ENCODE measurements at places on chromosomes 12 and 14.

- peak; percentile 88 for DNase-seq
Measured at GRCh38 chr14:22837750-22838538, 1.6 kb downstream of the MMP14 start.

DNA sequence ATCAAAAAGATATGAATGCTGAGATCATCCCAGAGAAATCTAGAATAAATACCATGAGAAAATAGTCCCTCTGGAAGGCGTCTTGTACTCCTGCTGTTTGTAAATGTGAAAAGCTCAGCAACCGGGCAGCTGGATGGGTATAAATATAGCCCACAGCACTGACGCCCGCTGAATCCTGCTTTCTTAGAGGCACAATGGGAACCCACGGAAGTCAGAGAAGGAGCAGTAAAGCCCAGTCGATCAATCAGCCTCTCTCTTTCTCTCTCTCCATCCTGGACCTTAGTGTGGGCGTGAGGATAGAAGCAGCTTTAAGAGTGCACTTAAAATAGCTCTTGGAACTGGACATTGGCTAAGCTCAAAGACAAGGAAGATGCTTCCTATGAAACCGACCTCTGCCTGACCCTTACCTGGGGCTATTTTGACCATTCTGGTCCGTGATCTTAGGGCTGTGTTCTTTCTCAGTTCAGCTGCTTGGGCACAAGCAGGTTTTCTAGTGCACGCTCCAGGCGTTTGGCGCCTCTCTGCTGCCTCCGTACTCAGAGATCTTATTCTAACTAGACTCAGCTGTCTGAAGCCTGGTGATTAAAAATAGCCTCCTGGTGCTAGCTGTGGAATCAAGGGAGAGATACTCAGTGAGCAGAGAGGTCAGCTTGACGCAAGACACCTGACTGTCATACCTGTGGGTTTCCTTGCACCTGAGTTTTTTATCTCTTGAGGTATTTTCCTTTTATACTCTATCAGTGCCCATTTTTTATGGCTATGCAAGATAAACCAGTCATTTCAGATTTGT is 144.6 kb downstream of the ETV6 start:
- DNase-seq = no peak

GRCh38 chr12:31585271-31585670 is 5.7 kb downstream of the DENND5B start:
- no peak for DNase-seq

GRCh38 chr14:68018598-68018997 is 199.0 kb downstream of the RAD51B start:
- DNase-seq = no peak

GRCh38 chr12:87157791-87158190 is 871.4 kb downstream of the C12orf50 start:
- DNase-seq = no peak

DNA sequence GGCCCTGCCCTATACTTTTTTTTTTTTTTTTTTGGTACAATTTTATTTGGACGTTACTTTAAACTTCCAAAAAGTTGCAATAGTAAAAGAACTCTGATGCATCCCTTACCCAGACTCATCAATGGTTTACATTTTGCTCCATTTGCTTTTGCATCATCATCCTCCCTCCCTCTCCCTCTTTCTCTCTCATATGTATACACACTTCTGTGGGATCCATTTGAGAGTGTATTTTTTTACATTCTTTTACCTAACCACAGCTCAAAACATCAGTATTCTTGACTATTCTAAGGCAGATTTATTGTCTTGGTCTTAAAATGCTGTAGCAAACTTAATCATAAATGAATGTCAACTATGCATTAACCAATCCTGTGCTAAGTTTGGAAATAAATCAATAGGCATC is 111.6 kb downstream of the PRICKLE1 start:
- no peak for DNase-seq

- no peak for DNase-seq
Measured at GRCh38 chr12:1044199-1044598, 53.2 kb downstream of the ERC1 start.

- no peak for DNase-seq
Measured at GRCh38 chr12:90343966-90344365, 611.0 kb downstream of the CCER1 start.

GRCh38 chr14:21525962-21526671 is at the start of gene SALL2:
Gene SALL2, minus strand, starts transcription at chr14:21526346. Its CDS starts 219 bp downstream, at chr14:21526127.
- peak; percentile 76 for DNase-seq

- DNase-seq = no peak
Measured at GRCh38 chr14:26870096-26870495, 272.3 kb upstream of the NOVA1 start.

- DNase-seq = no peak
Measured at GRCh38 chr14:35509846-35510245, 24.1 kb upstream of the INSM2 start.

- DNase-seq = no peak
Measured at GRCh38 chr12:32379213-32379612, 20.1 kb upstream of the FGD4 start.

GRCh38 chr12:6373022-6373787 is 2.2 kb downstream of the SCNN1A start:
- no peak for DNase-seq

GRCh38 chr14:35944847-35945246 is 118.7 kb downstream of the BRMS1L start:
- DNase-seq = no peak

- DNase-seq = peak; percentile 92
Measured at GRCh38 chr12:4030929-4031702, 157.9 kb upstream of the PARP11 start.

- DNase-seq = no peak
Measured at GRCh38 chr12:13436182-13436581, 239.7 kb downstream of the EMP1 start.

DNA sequence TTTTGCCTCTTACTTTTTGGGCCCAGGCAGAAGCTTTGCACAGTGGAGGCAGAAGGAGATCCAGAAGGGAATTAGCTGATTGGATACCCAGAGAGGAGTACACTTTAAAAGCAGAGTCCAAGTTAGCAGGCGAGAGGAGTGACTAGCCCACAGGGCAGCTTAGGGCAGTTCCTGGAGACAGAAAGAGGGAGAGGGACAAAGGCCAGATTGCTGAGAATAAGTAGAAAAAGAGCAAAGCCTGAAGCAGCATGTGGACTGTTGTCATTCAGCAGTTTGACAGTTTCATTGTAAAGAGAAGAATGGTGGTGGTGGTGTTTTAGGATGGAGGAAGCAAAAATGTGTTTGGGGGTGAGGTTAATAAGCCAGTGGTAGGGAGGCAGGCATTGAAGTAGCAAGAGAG is 95.1 kb downstream of the PELI2 start:
- DNase-seq = no peak

GRCh38 chr12:52206304-52207040 is 14.7 kb upstream of the KRT80 start:
- no peak for DNase-seq

- no peak for DNase-seq
Measured at GRCh38 chr12:48765753-48766162, 23.1 kb downstream of the ADCY6 start.

DNA sequence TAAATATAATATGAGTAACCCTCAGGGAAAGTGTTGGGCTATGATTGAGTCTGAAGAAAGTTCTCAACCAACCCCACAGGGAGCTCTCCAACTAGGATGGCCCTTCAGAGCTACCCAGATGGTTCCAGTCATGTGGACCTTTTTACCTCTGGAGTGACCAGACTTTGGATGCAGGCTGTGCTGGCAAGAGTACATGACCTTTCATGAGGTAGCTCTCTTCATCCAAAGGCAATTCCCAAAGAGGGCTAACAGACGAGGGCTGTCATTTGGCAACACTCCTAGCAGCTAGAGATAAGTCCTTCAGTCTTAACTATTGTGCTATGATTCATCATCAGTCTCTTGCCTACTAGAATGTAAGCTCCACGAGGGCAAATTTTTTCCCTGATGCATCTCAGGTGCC is 75.4 kb downstream of the DUSP6 start:
- no peak for DNase-seq

DNA sequence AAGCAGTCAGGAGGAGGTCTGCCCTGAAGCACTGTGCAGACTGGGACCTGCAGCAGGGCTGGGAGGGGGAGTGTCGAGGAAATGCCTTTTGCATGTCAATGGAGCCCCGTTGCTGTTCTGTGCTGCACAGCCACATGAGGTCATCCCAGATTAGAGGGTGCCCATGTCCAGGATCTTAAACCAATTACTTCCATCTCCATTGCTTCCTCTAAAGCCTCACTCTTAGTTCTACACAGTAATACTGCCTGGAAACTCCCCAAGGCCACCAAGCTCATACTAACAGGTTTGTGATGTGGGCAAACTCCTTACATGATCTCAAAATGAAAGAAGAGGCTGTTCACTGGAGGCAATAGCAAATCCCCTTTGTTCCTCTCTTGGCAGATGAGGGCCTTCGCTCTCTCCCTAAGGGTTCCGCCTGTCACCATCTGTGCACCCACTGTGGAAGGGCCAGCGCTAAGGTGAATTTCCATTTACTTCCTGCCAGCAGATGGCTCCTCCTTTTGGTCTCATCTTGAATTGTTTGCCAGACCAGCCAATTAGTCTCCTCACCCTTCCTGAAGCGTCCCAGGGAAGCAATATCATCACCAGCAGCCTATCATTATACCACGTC is 35.4 kb upstream of the LTA4H start:
- no peak for DNase-seq

- DNase-seq = no peak
Measured at GRCh38 chr12:56804169-56804568, 41.0 kb downstream of the HSD17B6 start.

DNA sequence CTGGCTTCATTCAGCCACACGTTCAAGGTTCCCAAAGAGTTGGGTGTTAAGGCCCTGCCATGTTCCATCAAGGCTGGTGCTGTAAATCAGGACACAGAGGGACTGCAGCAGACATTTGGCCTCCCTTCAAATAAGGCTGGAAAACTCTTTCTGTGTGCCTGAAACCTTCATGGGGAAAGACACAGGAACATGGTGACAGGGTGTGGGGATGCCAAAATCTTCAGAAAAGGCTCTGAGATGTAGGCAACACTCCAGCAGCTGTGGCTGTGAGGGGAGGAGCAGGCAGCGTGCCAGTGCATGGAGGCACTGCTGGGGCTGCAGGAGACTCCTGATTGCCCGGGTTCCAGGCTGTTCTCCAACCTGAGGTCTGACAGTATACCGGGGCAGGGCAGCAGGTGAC is 15.0 kb downstream of the POMT2 start:
- no peak for DNase-seq

GRCh38 chr12:44708218-44708617 is 167.9 kb downstream of the NELL2 start:
- DNase-seq = no peak

GRCh38 chr14:68677476-68677875 is 115.4 kb downstream of the ZFP36L1 start:
- no peak for DNase-seq

- no peak for DNase-seq
Measured at GRCh38 chr12:7125632-7126227, 3.0 kb downstream of the RBP5 start.

DNA sequence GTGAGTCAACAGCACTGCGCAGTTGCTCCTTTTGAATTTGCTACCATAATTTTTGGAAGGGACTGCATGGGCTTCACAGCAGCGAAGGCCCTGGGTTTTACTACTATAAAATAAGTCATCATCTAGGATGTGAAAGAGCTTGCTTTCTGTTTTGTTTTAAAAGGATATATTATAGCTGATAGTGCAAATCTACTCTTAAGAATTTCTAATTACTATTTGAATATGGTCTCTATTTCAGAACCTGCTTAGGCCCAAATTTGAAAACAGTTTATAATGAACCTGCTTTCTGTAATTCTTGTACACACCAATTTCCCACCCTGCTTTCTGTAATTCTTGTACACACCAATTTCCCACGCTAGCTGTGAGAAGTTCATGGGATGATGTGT is 73.0 kb downstream of the SRGAP1 start:
- DNase-seq = no peak

DNA sequence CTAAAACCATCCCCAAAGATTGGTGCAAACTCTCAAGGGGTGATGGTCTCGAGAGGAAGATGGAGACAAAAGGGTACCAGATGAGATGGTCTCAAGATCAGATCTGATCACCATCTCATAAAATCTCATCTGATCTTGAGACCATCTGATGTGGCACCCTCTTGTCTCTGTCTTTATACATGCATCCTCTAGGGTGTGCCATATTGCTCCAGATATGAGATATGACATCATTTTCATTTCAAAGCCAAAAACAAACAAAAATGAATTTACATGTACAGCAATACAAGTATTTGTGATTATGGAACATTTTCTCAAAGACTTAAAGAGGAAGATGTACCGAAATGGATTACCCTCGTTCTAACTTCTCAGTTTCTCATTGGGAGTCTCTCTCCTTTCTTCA is 787.2 kb downstream of the GALC start:
- no peak for DNase-seq

DNA sequence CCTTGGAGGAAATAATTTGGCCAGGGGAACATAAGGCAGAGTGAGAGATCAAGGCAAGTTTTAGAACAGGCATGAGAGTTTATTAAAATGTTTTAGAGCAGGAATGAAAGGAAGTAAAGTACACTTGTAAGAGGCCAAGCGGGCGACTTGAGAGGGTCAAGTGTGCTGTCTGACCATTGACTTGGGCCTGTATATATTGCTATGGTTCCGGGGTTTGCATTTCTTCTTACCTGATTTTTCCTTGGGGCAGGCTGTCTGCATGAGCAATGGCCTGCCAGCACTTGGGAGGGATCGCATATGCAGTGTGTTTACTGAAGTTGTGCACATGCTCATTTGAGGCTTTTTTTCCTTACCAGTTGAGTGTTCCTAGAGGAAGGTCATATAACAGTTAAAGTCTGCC is 214.8 kb downstream of the FUT8 start:
- DNase-seq = no peak

- peak; percentile 28 for DNase-seq
Measured at GRCh38 chr14:104244221-104245011, 106.0 kb downstream of the KIF26A start.

- no peak for DNase-seq
Measured at GRCh38 chr14:50106178-50106577, 10.2 kb downstream of the VCPKMT start.

DNA sequence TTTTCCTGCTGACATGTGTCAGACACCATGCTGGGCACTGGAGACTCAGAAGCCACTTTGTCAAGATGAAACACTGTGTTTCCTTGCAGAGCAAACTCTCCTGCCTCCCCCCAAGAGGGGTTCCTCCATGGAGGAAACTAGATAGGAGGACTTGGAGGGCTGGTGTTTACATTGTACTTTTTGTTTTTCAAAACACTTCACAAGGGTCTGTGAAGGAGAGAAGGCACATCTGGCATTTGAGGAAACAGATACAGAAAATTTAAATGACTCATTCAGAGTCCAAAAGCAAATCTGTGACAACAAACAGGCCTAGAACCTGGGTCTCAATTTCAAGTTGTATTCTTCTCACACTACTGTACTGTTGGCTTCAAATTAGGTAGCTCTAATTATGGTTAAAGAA is 6.7 kb upstream of the CDKL1 start:
- DNase-seq = no peak

GRCh38 chr14:51006781-51007211 is 62.5 kb upstream of the PYGL start:
- DNase-seq = peak; percentile 72

Data from psoas muscle (tissue), 8 donors.